Vagina (tissue), 2 donors: ENCODE measurements at places on chromosomes 6 and 20.

- DNase-seq, result no peak
These were observed 168.0 kb downstream of the OTOR start for GRCh38 chr20:16916165-16916564.

DNA sequence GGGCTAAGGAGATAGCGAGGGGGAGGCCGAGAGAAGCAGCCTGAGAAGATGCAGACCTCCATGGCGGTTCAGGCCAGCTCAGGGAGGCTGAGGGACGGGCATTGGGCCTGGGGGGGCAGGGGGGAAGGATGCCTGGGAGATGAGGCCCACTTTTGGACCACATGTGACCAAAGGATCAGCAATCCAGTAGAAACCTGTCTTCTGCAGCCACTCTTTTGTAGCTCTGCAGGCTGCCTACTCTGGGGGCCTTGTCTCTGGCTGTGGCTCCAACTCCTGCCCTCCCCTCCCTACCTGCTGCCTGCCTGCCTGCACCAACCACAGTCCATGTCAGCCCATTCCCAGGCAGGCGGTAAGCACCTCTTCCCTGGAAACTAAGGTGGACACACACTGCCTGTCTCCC, 106.8 kb upstream of the MLN start:
- DNase-seq, result no peak

DNA sequence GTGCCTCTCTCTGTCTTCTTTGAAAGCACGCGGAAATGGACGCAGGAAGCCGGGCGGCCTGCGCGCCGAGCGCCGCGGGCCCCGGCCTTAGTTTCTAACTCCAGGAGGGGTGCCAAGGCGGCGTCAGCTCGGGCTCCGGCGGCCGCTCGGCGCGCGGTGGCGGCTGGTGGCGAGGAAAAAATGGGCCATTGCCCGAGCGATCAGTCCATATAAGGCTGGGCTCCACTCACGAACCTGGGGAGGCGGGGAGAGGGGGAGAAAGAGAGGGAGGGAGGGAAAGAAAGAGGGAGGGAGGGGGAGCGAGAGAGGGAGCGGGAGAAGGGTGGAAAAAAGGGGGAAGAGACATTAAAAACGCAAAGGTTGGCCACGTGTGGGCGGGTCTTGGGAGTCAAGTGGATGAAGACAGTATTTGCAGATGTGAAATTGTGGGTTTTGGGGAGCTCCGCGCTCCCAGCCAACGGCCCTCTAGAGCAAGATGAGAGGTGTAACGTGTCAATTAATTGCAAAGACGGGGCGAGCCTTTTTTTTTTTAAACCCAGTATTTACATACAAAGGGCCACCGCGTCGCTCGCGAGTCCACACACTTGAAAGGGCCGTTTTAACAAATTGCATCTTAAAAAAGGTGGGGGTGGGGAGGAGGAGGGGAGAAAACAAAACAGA, at the start of gene NKX2-2:
Gene NKX2-2, minus strand, starts transcription at position 184 of the 660 bp plus-strand sequence. CDS start 395 bp downstream, outside the sequence.
- no peak for DNase-seq

DNA sequence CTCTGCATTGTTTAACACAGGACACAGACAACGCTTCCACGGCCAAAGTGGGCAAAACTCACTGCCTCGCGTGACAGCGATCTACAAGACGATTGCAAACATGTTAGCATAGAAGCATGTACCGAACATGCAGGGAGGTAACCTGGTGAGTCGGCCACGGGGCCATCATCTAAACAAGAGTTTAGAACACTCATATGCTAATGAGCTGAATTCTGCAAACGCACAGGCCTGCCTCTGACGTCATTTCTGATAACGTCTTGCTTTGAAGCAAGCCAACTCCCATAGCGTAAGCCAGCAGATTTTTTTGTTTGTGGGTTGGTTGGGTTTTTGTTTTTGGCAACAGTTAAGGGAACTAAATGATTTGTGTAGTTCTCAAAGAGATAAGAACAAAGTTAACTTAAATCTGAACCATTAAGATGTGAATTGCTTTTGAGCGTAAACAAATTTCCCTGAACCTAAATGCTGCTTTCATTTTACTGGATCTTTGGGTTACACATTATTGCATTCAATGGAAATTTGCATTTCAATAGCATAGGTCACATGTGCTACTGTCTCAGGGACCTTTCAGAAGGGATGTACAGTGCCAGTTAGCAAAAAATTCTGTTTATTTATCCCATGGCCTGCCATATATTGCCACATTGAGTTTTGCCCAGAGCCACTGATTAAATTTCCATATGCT, 184.5 kb upstream of the PDE10A start:
- DNase-seq, result no peak

- DNase-seq, result no peak
These were observed 171.1 kb downstream of the FOXA2 start for GRCh38 chr20:22412977-22413868.

DNA sequence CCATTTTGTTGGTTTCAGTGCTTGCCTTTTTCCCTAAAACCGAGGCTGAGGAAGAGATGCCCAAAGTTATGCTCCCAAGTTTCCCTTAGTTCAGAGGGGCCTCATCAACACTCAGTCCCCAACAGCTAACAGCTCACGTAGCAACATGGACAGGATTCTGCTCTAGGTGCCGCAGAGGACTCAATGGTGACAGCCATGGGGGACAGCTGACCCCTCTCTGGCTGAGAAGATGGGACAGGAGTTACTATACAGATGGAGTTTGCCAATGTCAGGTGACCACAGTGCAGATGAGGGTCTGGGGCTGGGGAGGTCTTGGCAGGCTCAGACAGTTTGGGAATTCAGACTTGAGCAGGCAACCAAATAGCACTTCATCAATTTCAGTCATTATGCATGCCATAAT, 67.3 kb downstream of the NPEPL1 start:
- no peak for DNase-seq

DNA sequence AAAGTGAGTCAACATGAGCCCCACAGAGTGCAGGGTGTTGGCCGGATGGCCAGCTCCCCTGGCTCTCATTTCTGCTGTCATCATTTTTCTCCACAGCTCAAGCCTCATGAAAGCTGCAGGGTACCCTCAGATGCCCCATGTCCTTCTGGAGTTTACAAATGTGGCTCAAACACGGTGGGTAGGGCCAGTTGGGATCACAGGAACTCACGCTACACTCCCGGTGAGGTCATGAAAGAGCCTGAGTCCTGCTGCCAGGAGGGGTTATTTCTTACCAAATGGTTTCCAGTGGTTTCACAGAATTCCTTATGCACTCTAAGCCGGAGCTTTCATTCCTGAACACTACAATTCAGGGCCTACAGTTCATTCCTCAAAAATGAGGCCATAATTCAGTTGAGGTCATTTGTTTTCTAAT, 78.7 kb downstream of the TMEM170B start:
- DNase-seq, result no peak

DNA sequence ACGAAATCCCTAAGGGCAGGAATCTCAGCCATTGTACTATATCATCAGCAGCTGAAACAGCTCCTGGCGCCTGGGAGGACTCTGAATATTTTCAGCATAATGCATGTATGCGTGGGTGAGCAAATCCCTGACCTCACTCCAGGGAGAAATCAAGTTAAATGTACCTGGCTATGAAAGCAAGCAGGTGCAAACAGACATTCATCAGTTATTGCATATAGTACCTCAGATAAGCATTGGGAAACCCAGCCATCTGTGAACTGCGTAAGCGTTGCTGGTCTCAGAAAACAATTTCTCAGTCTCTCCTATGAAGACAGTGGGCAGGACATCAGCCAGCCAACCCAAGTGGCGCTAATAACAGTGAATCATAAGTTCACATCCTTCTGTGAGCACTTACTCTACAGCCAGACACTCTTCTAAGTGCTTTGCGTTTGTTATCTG, 622.6 kb downstream of the EPM2A start:
- DNase-seq, result no peak

DNA sequence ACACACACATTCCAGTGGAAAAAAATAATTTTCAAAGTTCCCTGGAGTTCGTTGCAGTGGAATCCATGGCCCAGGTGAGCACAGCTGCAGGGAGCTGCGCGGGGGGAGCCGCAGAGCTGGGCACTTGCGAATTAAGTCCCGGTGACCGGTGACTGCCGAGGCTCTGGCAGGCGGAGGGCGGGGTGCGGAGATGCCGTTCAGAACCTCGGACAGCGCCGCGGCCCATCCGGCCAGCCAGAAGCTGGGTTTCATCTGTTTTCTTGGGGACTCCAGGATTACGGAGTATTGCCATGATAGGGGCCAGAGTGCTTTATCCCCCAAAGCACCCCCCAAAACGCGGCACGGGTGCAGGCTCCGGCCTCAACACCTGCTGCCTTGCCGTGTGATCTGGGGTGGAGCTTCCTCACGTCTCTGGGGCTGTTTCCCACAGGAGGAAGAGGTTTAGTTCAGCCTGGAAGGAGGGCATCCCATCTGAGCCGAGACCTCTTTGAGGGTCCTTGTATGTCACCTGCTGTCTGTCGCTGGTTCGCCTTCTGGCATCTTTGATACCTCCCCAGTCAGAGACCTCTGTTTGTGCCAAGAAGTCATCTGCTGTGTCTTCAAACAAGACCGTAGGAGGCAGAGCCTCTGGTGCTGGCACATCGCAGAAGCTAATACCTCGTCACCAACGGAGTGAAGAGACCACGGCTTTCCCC, 99.4 kb downstream of the YTHDF1 start:
- no peak for DNase-seq

DNA sequence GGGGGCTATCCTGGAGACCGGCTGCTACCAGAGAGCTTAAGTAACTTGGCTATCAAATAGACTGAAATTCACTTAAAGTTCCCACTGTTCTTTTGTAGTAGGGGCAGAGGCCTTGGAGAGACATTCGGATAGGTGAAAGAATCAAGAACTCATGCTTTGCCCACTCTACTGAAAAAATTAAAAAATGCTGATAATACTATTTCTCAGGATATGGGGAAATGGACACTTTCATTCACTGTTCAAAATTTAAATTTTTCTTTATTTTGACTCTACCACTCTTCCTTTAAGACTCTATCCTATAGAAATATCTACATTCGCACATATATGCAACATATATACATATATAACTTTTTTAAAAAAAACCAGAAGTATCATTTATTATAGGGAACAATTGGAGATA, 117.8 kb upstream of the CHD6 start:
- DNase-seq, result no peak

GRCh38 chr6:52649536-52650160, 21.3 kb upstream of the TMEM14A start:
- no peak for DNase-seq
